ENCODE measurements at places on chromosomes 2 and 18.

DNA sequence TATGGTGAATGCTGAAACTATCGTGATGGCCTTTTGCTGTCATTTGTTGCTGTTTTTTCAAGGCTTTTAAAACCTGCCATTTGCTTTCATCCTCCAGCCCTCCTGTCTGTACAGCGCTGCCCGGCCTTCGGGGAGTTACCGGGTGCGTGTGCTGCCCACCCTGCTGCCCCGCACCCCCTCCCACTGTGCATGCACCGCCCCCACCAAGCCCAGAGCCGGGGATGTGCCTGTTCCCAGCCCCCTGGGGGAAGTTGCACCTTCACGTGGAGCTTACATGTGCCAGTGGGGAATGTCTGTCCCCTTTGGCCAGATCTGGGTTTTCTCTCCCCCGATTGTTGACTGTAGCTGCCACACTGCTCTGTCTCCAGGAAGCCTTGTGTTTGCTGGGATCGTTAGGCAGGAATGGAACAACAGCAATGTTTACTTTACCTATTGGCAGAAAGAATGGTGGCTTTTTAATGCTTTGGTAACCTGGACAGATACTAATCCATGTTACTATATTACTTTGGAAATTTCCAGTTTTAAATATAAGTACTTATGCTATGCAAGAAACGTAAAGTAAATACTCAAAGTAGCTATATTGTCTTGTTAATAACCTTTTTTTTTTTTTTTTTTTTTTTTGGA lies 64.8 kb upstream of the RBM44 start:
- DNase-seq: no peak

GRCh38 chr2:132904142-132904842 lies 234.3 kb upstream of the LYPD1 start:
- DNase-seq: no peak

- DNase-seq: no peak
These were observed 69.6 kb downstream of the TRAPPC12 start for GRCh38 chr2:3449086-3449485.

- peak; percentile 73 for DNase-seq
These were observed 4.5 kb upstream of the OSR1 start for GRCh38 chr2:19362755-19363473.

DNA sequence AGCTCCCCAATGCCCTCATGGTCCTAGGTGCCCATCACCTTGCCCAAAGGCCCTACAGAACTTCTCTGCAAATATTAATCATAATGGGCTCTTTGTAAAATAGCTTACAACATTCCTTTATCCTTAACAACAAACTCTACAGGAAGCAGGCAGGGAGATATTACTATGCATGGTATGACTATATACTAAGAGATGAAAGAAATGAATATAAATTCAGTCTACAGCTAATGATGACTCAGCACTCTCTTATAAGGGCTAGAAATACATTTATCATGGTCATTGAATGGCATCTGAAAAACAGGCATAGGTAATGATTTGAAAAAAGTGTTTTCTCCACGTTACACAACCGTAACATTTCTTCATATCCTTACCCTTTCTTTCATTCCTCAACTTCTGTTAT lies 254.8 kb upstream of the DSEL start:
- DNase-seq: no peak

GRCh38 chr18:39870591-39870990 lies 2084.4 kb upstream of the PIK3C3 start:
- DNase-seq: no peak

- peak; percentile 77 for DNase-seq
These were observed 4.5 kb downstream of the ZFP36L2 start for GRCh38 chr2:43221763-43222474.

GRCh38 chr2:218310853-218311540 lies 18.7 kb upstream of the TMBIM1 start:
- DNase-seq: no peak

DNA sequence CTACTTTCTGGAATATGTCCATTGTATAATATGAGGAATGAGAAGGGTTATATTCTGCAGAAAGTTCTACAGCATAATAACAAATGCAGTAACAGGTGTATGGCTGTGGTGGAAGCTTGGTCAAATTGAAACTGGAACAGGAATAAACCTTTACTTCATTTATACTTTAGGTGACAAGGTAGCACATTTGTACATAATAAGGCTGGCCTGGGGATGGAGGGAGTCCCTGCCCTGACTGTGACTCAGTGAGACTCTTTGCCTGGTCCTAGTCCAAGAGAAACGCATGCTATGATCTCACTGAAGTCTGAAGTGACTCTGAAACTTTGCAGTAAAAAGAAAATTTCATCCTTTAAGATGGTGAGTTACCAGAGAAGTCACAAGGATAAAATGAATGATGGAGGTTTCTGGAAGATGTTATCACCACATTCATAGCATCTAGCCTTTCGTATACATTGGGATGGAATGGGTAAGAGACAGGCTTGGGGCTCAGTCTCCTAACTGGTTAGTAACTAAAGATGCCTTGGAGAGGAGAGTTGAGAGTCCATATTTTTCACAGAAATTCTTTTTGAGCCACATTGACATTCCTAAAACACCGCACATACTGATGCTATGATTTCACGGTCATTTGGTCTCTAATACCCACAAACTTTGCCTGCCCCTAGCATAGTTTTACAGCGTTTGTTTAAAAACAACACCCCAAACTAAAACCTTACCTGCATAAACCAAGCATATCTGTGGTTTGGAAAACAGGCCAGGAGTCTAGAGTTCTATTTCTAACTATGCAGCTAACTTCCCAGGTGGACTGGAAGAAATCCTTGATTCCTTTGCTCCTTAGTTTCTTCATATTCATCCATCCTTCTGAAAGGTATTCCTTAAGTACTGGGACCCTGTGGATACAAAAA lies 42.4 kb upstream of the NABP1 start:
- no peak for DNase-seq

DNA sequence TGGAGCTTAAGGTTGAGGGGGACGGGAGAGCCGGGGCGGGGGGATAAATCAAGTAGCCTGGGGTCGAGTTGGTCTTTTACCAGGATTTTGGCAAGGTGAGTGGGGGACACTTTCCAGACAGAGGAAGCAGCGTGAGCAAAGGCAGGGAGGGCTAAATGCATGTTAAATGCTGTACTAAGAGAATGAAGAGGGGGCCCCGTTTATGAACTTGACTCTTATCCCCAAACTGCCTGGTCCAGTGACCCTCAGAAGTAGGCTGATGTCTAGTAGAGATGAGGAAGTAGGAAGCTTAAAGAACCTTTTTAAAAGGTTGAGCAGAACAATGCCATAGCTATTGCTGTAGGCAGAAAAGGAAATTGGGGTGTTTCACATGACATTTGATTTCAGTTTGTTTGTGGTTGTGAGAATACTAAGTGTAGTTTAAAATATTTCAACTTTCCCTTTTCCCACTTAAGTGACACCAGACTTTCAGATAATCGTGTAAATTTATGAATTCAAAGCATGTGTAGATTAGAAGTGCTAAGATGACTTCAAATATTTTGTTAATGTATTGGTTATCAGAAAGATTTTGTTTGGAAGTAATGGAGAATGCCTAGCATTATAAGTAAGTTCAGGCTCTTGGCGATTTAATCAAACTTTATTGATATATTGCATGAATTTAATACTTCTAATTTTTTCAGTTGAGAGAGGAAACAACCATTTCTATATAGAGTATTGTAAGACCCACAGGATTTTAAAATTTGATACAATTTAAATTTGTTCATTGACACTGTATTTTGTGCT lies 1.8 kb downstream of the REL start:
- DNase-seq: peak; percentile 45

DNA sequence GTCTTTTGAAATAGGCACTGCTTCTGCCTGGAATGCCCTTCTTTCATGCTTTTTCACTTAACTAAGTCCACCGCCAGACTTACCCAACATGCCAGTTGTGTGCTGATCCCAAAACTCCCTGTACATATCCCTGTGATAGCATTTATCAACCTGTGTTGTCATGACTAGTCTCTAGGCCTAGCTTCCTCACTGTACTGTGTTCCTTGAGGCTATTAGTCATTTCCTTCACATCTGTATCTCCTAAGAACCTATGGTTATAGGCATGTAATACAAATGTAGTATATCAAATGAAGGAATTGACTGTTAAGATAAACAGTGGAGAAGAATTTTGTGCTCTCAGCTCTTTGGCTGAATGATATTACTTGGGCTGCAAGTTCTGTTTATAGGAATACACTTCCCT lies 184.3 kb downstream of the CYRIA start:
- no peak for DNase-seq

- DNase-seq: no peak
These were observed 106.7 kb downstream of the FAM210A start for GRCh38 chr18:13619505-13620205.

DNA sequence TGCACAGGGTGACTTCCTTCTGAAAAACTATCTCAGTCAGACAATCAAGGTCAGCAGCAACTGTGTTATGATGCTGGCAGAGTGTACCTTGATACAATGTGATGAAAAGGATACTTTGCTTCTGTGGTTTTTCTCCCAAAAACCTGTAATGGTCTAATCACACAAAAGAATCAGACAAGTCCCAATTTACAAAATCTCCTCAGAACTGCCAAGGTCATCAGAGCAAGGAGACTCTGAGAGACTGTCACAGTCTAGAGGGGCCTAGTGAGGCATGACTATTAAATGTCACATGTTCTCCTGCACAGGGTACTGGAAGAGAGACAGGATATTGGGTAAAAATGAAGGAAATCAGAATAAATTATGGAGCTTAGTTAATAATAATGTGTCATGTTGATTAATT lies 185.4 kb downstream of the ST6GAL2 start:
- no peak for DNase-seq

GRCh38 chr2:140597836-140598235 lies 1533.0 kb downstream of the LRP1B start:
- no peak for DNase-seq

DNA sequence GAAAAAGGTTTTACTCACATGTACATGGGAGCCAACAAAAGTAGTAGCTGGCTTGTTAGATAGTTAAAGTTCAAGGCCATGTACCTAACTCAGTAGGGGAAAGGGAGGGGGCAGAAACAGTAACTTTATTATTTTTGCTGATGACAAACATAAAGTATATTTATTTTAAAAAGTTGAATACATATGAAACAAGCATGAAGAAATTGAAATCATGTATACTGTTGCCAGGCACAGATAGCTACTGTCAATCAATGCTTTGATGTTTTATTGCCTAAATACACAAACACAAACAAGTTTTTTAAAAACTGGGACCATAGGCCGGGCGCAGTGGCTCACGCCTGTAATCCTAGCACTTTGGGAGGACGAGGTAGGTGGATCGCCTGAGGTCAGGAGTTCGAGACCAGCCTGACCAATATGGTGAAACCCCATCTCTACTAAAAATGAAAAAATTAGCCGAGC lies 7.6 kb upstream of the PSD4 start:
- DNase-seq: no peak

DNA sequence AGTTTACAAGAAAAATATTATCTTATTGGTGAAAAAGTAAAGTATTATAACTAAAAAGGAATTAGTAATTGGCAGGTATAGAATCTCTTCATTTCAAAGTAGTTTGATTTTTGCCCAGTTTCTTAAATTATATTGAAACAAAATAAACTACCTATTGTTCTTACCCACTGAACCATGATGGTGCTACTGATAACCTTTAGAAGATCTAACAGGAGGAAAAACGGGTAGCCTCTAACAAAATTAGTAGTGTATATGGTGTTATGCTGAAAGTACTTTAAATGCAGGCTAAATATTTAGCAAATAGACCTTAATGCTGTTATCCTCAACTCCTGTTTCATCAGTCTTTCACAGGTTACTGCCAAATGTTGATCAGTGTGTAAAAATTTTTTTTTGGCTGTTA lies 19.1 kb downstream of the MRPS9 start:
- DNase-seq: no peak

DNA sequence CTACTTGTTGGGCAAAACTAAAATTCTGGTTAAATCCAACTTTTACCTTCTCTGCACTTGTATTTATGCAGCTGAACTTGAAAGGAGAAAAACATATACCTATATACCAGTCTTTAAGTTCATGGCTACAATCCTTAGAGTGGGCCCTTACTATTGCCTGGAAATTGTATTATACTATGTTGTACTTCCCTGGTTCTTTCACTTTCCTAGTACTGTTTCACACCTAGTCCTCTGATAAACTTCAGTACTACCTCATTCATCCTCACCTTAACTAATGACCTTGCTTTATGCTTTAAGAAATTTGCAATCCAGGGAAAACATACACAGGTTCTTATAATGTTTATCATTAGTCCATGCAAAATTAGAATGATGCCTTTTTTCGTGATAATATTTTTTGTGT lies 103.8 kb downstream of the HAUS1 start:
- DNase-seq: no peak

GRCh38 chr2:166591226-166591625 lies 97.2 kb upstream of the SCN7A start:
- no peak for DNase-seq

DNA sequence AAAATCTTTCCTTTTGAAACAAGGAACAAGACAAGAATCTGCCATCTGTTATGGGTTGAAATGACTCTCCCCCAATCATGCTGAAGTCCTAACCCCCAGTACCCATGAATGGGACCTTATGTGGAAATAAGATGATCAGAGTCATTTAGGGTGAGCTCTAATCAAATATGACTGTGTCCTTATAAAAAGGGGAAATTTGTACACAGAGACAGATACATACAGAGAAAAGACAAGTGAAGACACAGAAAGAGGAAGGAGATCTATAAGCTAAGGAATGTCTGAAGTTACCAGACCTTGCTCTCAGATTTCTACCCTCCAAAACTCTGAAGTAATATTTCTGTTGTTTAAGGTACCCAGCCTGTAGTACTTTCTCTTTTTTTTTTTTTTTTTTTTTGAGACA lies 15.7 kb downstream of the TGFBRAP1 start:
- no peak for DNase-seq

DNA sequence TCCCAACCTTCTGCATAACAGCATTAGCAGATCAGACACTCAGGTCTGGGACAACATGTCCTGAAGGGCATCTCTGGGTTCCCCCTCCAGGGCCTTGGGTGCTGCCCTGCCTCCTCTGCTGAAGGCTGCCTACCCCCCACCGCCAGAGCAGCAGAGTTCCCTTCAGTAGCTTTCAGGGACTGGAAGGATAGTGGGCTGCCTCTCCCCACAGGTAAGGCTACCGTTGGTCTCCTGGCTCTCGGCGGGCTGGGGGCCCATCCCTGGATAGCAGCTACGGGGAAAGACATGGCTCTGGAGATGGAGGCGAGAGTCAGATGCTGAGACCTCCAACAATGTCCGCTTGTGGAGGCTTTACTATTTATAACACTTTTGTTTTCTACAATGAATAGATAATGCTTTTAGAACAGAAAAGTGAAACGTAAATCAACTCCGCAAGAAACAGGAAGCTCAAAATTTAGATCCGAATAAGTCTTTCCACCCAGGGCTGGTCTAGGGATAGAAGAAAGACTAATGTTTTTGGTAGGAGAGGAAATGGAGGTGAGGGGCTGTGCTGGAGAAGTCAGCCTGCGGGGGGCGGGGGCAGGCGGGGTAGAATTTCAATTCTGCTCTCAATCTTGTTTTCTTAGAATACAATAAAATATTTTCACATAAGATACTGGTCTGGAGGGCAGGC lies 58.4 kb downstream of the ARL4C start:
- DNase-seq: no peak

DNA sequence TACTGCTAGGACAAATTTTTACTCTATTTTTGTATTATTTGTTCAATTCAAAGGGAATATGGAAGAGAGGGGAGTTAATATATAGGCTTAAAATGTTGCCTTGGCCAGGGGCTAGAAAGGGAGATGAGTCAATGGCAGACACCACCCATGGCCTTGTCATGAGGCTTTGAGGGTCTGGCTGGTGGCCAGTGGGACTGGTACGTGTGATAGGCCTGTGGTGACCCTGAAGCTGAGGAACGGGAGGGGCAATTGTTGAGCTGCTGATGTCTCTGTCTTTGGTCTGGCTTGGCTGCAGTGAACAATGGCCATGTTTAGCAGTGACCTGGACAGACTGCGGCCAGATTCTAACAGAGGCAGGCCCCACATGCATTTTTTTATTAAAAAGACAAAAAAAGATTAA lies 18.5 kb downstream of the GKN1 start:
- DNase-seq: no peak
